ENCODE measurements at places on chromosomes 1 and 21.

GRCh38 chr21:19810779-19811178 is 1187.4 kb upstream of the NCAM2 start:
- no peak for DNase-seq

DNA sequence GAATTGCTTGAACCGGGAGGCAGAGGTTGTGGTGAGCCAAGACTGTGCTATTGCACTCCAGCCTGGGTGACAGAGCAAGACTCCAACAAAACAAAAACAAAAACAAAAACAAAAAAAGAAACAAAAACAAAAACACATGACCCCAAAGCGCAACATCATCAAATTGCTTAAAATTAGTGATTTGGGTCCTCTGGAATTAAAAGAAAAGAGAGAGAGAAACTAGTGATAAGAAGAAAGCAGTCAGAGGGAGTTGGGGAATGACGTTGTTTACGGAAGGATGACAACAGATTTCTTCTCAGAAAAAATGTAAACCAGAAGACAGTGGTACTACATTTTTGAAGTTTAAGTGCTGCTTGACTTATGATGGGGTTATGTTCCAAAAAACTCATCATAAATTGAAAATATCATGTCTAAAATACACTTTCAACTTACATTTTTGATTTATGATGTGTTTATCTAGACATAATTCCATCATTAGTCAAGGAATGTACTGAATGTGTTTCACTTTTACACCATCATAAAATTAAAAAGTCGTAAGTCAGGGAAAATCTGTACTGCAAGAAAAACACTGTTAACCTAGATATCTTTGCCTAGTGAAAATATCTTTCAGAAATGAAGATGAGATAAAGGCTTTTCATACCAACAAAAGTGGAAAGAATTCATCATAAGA is 88.0 kb downstream of the MT1HL1 start:
- DNase-seq: no peak

GRCh38 chr1:23854568-23854967 is 13.5 kb downstream of the FUCA1 start:
- no peak for DNase-seq

DNA sequence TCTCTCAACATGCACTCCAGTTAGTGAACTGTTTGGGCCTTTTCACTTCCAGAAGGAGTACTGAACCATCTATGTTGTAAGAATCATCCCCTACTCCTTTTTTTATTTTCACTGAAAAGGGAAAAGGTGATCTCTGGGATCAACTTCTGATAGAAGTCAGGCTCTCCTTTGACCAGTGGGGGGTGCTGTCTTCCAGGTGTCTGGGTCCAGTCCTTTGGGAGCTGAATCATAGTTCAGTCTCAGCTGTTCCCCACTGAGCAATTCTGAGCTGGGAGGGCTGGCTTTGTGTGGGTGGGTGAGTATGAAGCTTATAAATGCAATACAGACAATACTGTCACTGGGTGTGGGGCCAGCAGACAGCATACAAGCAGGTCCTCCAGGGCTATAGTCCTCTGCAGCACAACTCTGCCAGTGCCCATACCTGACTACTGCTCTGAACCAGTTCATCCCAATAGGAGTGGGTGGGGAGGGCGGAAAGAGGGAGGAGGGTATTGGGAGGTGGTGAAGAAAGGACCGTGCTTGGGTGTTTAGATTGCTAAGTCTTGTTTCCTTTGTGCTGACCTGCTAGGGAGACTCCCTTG is 12.5 kb upstream of the SARS1 start:
- DNase-seq: peak; percentile 67

DNA sequence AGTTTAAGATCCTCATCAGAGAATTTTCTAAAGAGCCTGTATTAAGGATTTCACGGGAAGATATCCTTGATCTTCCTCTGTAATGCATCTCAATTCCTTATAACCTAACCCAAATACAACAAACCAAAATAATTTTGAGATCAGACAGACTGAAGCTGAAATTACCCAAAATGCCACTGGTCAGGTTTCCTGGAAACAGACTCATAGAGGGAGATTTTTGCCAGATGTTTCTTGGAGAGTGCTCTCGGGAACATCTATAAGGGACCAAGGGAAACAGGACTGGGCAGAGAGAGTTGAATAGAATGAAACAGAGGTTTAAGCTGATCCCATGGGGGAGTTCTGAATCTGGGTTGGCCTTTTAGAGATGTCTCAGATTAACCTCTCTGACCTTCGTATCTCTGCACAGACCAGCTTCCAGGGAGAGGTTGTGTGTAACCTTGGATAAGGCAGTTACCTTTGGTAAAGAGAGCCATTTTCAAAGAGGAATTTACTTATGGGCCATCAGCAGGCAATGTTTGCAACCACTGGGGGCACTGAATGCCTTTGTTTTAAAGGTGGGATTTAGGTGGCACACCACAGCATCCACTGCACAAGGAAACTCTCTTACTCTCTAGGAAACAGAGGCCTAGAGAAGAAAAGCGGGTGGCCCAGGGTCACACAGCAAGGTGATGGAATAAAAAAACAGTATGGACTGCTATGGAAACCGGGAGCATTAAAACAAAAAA is 130.8 kb upstream of the SGIP1 start:
- no peak for DNase-seq

- no peak for DNase-seq
These were observed 127.1 kb upstream of the GADD45A start for GRCh38 chr1:67557696-67558448.

DNA sequence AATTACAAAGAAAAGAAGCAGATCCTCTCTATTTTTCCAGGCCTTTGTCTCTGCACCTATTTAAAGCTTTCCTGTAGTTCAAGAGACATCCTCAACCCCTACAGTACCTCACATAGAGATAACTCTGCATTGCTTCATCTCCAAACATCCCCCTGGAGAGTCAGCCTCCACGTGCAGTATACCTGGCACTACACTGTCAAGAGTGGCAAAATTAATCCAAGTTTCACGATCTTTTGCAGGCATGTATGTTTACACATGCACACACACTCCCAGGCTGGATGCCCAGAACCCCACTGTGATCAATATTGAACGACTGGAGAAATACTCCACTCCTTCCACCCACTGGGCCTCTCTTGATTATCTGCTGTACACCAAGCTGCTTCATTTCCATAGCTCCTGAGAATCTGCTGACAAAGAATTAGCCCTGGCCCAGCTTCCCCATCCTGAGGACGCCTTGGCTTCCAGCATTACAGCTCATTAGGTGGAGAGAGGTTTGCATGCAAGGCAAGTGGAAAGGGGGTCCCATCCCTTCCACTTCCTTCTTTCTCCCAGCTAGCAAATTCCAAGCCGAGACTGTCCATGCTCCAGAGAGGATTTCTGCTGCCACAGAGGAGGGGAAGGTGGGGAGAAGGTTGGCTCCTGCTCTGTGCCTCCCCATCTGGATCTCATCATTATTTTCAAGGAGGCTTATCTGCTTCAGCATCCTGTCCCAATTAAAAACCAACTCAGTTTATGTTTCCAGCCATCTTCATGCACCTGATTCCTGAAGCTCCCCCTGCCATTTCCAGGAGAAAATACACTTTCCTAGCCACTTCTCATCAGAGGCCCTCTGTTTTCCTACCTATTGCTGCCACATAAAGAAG is 66.5 kb upstream of the GOLT1A start:
- no peak for DNase-seq

- DNase-seq: peak; percentile 75
These were observed 85.1 kb downstream of the STUM start for GRCh38 chr1:226633541-226634165.

- DNase-seq: peak; percentile 92
These were observed 2.6 kb upstream of the IRF2BP2 start for GRCh38 chr1:234612352-234613127.

DNA sequence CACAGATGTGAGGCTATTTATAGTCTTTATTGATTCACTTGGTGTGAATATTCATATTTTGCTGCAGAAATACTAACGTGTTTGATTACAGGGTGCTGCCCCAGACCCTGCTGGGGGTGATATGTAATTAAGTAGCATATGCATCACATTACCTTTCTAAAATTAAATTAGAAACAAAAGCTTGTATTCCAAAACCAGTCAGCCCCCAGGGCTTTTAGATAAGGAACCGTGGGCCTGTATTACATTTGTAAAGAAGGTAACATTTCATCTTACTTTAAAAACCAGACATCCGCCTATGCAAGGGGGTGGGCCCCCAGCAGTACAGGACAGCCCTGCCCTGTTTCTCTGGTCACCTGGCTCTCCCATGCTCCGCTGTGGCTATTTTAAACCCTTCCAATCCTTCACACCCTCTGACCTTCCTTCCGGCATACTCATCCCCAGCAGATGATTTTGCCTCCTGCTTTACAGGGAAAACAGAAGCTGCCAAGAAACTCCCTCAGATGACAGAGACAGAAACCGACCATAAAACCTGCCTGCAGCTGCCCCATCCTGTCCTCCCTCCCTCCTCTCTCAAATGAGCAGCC is 22.0 kb upstream of the KCNC4 start:
- peak; percentile 50 for DNase-seq

- no peak for DNase-seq
These were observed 176.9 kb upstream of the CAMK1G start for GRCh38 chr1:209406595-209406994.

- peak; percentile 27 for DNase-seq
These were observed 28.2 kb upstream of the CNTN2 start for GRCh38 chr1:205014783-205015182.

DNA sequence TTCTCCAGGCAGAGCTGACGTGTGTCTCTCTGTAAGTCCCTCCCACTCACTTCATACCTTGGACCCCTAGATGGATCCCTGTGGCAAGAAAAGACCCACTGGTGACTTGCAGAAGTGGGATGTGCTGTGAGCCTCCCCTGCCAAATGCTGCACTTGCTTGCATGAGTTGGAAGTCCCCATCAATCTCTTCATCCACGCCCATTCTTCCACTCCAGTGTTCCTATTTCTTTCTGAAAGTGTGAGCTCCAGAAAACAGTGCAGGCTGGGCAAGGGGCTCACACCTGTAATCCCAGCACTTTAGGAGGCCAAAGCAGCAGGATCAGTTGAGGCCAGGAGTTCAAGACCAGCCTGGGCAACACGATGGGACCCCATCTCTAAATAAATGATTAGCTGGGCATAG is 254.1 kb upstream of the IRF2BP2 start:
- DNase-seq: no peak

DNA sequence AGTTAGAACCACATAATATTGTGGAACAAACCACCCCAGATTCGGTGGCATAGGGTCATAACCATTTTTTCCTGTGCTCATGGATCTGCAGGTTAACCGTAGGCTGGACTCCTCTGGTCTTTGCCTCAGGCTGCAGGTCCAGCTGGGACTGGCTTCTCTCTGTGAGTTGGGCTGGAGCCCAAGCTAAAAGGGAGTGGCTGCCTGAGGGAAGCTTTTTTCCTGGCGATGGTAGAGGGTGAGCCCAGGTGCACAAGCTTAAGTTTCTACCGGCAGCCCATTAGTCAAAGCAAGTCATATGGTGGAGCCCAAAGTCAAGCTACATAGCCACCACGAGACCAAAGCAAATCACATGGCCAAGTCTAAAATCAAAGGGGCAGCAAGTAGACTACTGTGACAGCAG is 13.8 kb downstream of the EPHX4 start:
- DNase-seq: no peak

- DNase-seq: no peak
These were observed 21.4 kb downstream of the RUNX3 start for GRCh38 chr1:24908591-24909259.

DNA sequence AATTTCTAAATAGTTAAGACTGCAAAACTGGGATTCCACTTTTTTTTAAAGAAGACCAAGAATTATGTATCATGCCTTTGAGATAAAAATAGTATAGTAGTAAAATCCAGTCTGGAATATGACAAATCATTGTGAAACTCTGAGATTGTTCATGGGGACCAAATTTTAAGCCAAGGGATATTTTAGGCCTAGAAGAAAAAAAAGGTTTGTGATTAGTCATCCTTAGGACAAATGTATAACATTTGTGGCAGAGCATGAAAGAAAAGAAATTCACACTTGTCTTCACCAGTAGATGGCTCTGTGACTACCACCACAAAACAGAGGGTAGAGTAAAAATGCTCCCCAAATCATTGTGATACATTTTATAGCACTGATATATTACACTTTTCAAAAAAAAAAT is 226.1 kb downstream of the KCTD3 start:
- peak; percentile 56 for DNase-seq

GRCh38 chr1:183970516-183971300 is 66.8 kb downstream of the COLGALT2 start:
- DNase-seq: no peak

GRCh38 chr1:24139222-24139489 is 3.8 kb downstream of the IL22RA1 start:
- no peak for DNase-seq

- DNase-seq: no peak
These were observed 2.2 kb downstream of the RNF19B start for GRCh38 chr1:32962248-32962896.

DNA sequence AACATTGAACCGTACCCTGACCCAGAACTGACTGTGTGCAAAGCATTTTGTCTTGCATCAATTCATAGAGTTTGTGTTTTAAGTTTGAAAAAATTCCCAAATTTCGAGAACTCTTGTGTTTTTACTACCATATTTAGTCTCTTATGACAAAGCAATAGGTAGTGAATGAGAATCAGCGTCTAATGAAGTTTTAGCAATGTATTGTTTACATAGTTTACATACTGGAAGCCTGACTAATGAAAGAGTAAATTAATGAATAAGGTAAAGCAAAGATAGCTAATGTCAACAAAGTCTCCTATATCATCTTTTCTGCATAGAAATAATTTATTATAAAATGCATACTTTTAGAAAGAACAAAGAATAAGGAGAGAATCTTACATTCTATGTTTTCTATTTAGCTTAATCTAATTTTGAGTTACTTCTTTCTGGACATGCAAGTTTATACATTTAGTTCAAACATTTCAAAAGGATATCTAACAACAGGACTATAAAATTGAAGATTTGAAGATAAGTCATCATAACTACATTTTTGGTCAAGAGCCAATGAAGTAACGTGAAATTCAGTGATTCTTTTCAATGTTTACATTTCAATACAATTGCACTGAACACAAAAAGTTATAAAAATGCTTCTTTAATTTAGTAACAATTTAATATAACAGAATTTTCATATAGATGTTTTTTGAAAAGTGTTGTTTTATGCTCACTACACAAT is 1943.7 kb downstream of the NCAM2 start:
- no peak for DNase-seq

DNA sequence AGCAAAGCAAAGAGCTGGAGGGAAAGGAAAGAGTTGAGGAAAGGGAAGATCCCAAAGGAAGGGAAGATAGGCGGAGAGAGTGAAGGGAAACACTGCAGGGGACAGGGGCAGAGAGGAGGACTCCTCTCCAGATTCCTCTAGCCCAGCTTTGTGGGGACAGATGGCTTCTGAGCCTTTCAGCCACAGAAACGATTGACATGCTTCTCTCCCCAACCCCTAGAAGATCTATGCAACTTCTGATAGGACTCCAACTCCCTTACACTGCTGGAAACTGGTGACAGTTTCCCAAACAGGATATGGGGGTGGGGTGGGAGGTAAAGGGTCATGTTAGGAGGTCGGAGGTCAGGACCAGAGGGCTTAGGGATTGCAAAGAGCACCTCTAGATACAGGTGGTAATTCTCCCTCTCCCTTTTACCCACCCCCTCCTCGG is 6.5 kb downstream of the MEX3A start:
- no peak for DNase-seq

- DNase-seq: no peak
These were observed 1.9 kb upstream of the GPR52 start for GRCh38 chr1:174445817-174446216.

GRCh38 chr1:1309251-1310108 is 1.1 kb downstream of the PUSL1 start:
- no peak for DNase-seq

- no peak for DNase-seq
These were observed 6.3 kb upstream of the ADAR start for GRCh38 chr1:154614247-154614646.
